ENCODE measurements at places on chromosomes 7 and 10.

DNA sequence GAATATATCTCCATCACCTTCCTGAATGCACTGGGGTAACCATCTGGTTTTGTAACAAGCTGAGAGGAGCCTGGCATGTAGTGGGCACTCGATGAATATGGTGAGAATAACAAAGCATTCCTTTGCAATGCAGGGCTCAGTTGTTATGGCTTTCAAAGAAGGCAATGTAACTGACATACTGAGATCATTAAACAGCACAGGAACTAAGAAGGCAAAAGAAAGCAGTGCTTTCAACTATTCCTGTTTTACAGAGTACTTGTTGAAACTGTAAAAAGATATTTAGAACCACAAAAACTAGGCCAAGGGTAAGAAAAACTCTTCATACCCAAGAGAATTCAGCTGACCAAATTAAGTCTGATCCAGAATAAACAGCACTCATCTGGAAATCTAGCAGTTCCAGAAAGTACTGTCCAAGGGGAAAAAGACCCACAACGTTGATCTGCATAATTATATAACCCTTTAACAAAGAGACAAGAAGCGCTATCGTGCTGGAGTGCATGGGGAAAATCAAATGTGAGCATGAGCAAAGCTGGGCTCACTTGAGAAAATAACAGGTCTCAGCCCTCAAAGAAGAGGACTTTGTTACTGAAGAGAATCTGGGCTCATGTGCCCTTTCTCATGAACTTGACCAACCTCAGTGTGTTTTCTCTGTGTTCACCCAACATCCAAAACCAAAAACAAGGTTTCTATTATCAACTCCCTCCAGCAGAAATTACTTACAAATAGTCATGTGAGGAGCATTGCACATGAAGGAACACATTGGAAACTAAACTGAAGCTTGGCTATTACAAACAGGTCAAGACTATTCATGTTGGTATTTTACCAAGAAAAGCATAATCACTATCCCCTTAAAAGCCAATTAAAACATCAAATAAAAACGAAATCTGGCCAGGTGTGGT lies 116.2 kb downstream of the AVL9 start:
- no peak for DNase-seq

- no peak for DNase-seq
Measured at GRCh38 chr10:101897633-101898032, 54.0 kb upstream of the KCNIP2 start.

GRCh38 chr10:5497948-5498730 lies 1.2 kb downstream of the CALML5 start:
- no peak for DNase-seq

- no peak for DNase-seq
Measured at GRCh38 chr7:36253699-36254098, 100.6 kb downstream of the EEPD1 start.
